ENCODE measurements at places on chromosomes 7 and 10.
A peak's percentile ranks its signal among the peaks of the same experiment; 100 is the strongest.

- no peak for DNase-seq
Measured at GRCh38 chr10:114278140-114278883, 39.3 kb downstream of the VWA2 start.

DNA sequence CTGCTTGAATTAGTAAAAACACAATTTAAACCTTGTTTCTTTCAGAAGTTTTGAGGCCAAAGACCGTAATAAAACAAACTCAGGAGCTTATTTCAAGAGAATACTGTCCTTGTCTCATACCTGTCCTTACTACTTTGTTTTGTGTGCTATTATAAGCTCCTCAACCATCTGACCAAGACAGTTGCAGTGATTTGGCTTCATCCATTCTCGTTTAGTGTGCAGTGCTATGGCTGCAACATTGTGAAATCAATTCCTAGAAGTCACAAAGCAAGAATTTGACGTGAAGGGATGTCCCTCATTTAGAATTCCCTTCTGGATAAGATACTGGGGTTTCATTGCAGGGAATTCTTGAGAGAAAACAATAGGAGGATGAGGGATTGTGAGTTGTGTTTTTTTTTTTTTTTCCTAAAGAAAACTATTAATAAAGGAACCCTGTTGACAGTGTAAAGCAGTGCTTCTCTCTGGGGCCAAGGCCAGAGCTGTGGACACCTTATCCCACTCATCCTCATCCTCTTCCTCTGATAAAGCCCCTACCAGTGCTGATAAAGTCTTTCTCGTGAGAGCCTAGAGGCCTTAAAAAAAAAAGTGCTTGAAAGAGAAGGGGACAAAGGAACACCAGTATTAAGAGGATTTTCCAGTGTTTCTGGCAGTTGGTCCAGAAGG is at the start of gene OIT3:
OIT3 (plus strand) TSS at position 604 of the 663 bp plus-strand sequence. CDS start 60 bp downstream, outside the sequence.
- no peak for DNase-seq

GRCh38 chr10:13351340-13351915 is 3.3 kb upstream of the SEPHS1 start:
- DNase-seq: no peak

DNA sequence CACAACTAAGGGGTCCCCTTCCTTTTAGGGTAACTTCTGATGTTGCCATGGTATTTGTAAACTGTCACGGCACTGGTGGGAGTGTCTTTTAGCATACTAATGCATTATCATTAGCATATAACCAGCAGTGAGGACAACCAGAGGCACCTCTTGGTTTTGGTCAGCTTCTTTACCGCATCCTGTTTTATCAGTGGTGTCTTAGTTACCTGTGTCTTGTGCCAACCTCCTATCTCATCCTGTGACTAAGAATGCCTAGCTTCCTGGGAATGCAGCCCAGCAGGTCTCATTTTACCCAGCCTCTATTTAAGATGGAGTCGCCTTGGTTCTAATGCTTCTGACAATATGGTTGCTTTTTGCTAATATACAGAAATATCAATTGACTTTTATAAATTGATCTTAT is 54.9 kb downstream of the AHCYL2 start:
- no peak for DNase-seq

GRCh38 chr10:124049484-124049883 is 43.9 kb downstream of the CHST15 start:
- no peak for DNase-seq

DNA sequence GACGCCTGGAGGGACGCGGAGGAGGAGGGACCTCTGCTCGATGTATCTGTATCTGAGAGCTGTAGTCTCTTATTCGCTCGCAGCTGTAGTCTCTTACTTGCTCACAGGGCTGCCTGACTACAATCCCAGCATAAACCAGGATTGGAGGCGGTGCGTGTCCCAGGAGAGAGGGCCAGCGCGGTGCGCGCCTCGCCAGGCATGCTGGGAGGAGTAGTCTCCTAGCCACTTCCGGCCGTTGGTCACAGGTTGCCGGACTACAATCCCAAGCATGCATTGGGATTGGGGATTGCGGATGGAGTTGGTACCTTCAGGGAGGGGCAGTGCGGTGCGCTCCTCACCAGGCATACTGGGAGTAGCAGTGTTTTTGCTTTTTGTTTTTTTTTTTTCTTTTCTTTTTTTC is 421.7 kb upstream of the NUPR2 start:
- DNase-seq: no peak

- no peak for DNase-seq
Measured at GRCh38 chr7:127252377-127252713, 396 bp downstream of the GRM8 start.

- DNase-seq: peak; percentile 61
Measured at GRCh38 chr10:116891208-116891607, 41.9 kb downstream of the ENO4 start.

GRCh38 chr10:87771871-87772500 is 46.0 kb downstream of the ATAD1 start:
- DNase-seq: no peak

Measured in T1000 (cell line).